ENCODE measurements at places on chromosomes 11 and 22.

GRCh38 chr11:123509737-123510578, 79.9 kb downstream of the GRAMD1B start:
- no peak for DNase-seq

DNA sequence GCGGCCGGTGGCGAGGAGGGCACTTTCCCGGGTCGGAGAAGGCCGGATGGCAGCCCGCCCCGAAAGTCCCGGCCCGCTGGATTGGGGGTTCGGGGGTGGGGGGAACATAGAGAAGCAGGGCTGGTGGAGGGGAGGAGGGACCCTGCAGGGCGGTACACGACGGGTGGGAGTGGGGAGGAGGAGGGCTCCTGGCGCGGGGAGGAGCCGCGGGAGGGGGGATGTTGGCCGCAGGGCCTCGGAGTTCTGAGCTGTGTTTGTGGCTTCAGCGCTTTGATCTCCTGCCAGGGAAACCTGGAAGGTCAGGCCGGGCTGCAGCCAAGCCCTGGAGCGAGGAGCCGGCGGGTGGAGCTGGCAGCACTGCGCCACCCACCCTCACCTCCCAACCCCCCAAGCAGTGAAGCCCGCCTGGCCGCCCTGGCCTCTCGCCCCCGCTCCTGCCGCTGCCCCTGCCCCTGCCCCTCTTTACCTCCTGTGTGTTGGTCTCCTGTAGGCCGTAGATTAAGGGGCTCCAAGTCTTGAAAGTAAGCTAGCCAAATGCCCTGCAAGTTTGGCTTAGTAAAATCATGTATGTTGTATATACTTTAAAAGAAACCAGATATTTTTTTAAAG, 30.9 kb downstream of the C22orf31 start:
- no peak for DNase-seq

DNA sequence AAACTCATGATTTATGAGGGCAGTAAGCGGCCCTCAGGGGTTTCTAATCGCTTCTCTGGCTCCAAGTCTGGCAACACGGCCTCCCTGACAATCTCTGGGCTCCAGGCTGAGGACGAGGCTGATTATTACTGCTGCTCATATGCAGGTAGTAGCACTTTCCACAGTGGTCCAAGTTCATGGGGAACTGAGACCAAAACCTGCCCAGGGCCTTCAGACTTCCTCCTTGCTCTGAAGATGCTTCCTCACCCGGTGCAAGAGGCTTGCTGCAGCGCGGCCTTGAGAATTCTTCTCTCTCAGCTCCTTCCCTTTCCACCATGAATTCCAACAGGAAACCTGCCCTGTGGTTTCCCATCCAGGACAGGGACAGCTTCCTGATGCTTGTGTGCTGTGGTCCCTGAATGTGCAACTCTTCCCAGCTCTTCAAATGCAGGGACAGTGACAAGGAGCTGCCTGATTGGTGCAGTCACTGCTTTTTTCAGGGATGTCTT, 53.9 kb downstream of the GGTLC2 start:
- no peak for DNase-seq

- DNase-seq, result no peak
Observed at GRCh38 chr22:34004058-34004457, 83.8 kb upstream of the LARGE1 start.

GRCh38 chr22:37752189-37753087, 55.3 kb upstream of the GCAT start:
- no peak for DNase-seq

GRCh38 chr11:59206635-59207034, 6.1 kb downstream of the MPEG1 start:
- DNase-seq, result no peak

DNA sequence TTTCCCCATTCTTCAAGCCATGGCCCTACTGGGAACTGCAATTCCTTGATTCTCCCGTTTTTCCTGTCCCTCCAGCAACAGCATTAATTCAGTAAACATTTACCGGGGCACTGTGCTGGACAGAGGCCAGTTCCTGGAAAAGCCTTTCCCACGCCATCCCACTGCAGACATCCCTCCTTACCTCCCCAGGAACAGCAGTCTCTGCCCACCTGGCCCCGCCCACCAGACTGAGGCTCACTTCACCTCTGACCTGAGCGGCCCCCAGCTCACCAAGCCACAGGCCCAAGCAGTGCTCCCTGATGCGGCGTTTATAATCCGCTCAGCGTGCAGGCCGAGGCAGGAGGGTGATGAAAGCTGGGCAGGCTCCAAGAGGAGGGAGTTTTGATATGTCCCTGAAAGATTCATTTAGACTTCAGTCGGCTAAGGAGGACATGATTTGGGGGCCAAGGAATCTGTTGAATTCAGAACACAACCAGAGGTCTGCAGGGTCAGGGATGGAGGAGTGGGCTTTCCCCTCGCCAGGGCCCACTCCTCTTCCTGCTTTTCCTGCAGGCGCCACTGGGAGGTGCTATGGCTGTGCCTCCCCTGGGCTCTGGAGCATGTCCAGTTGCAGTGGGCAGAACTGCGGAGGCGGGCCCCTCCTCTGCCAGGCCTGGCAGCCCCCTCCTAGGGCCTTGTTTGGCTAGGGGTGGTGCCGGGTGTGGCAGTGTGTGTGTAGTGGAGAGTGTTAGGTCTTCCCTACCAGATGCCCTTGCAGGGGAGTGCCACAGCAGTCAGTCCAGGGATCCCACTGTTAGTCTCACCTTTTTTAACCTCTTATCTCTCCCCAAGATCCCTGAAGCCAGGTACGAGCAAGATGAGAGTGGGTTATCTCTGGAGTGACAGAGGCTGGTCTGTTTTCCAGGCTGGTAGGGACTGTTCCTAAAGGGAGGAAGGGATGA, 1.4 kb upstream of the TAGLN start:
- no peak for DNase-seq

DNA sequence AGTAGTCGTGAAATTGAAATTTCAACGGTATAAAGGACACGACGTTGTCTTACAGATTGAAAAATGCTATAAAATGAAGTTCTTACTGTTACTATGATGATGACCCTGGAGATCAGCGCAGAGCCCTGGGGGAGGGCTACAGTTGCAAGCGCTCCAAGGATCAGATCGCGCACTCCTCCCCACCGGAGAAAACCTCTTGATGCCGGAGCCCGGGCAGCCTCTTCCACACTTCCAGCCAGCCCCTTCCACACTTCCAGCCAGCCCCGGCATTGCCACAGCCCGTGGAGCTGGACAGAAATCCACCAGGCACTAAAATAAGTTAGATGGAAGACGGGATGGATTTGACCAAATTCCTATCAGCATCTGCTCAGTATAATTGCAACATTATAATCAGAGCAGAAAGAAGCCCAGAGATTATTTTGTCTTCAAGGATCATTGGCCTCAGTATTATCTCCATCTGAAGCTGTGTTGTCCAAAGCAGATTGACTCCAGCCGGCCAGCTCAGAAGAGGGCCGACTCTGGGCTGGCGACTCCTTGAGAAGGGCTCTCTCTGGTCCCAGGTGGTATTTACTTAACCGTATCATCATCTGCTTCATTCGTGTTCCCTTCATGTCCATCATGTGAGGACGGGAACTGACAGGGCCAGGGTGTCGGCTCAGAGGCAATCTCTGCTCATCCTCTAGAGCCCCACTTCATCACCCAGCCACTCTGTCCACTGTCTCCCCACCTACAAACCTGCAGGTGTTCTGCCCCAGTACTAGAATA, 777 bp upstream of the MICAL3 start:
- DNase-seq, result no peak

DNA sequence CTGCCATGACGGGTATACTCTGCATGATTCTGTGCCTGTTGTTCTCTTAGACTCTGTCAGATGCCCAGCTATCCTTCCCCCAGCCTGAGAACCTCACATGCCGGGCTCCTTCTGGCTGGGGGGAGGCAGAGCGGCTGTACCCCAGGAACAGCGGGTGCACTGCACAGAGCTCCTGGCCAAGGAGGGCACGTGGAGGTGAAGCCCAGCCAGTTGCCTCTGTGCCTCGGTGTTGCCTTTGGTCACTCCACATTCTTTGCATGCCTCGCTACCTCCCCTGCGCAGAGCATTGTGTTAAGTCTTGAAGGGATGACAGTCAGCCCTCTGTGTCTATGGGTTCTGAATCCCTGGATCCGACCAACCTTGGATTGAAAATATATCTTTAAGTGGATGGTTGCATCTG, 77.7 kb downstream of the FEZ1 start:
- no peak for DNase-seq

DNA sequence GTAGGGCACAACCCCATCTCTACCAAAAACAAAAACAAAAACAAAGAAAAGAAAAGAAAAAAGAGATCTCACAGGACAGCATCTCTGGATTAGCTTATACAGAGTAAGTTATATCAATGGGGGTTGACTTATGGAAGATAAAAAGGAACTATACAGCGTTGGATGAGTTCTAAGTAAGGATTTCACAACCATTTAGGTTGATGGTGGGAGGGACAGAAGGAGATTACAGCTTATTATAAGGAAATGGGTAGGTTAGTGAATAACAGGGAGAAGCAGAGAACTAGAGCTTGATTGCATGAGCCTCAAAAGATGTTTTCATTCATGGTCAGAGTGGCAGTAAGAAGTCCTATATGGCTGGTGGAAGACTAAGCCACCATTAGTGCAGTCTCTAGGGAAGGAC, 60.3 kb downstream of the CECR2 start:
- DNase-seq, result no peak

DNA sequence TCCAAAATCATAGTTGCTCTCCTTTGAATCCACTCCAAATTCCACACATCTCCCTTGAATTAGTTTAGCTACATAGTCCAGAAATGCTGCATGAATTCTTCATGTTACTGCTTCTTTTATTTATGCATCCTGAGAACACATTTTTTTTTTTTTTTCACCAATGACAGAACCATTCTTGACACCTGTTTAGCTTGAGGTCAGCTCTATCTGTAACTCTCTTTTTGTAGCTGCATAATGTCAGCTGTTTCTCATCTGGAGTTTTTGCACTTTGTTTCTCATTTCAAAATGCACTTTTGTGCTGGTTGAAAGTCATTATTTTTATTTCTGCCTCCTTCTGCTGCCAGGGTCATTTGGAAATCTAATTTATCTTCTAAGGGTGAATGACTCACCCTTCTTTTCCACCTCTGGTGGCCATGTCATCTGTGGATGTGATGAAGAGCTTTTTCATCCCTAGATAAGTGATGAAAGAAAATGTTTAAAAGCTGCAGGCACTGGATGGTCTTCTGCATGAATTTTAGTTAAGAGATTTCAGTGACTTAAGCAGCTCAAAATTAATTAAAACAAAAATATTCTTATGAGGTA, 93.7 kb downstream of the JRKL start:
- no peak for DNase-seq

GRCh38 chr11:78179459-78180071, 8.9 kb downstream of the KCTD21 start:
- DNase-seq, result no peak

DNA sequence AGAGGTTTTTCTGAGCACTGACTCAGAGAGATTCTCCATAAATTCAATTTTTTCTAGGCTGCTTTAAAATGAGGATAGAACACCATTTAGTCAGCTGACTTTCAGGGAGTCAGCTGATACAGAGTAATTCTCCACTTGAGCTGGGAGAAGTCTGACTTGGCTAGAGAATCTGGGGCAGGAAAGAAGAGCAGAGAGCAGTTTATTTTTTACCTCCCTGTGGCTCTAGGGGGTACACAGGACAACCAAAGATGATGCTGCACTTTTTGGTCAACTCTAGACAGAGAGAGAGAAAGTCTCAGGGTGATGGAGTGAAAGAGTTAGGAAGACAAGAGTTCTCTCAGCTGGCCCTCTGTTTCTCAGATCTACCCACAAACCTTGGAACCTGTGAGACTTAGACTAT, 67.3 kb upstream of the EED start:
- no peak for DNase-seq

DNA sequence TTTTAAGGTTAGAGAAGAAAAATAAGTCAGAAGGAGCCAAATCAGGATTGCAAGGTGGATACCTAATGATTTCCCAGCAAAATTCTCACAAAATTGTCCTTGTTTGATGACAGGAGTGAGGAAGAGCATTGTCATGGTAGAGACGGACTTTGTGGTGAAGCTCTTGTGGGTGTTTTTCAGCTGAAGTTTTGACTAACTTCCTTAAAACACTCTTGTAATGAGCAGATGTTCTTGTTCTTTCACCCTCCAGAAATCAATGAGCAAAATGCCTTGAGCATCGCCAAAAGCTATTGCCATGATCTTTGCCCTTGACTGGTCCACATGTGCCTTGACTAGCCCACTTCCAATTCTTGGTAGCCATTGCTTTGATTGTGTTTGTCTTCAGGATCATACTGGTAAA, 20.0 kb downstream of the CALCB start:
- no peak for DNase-seq

DNA sequence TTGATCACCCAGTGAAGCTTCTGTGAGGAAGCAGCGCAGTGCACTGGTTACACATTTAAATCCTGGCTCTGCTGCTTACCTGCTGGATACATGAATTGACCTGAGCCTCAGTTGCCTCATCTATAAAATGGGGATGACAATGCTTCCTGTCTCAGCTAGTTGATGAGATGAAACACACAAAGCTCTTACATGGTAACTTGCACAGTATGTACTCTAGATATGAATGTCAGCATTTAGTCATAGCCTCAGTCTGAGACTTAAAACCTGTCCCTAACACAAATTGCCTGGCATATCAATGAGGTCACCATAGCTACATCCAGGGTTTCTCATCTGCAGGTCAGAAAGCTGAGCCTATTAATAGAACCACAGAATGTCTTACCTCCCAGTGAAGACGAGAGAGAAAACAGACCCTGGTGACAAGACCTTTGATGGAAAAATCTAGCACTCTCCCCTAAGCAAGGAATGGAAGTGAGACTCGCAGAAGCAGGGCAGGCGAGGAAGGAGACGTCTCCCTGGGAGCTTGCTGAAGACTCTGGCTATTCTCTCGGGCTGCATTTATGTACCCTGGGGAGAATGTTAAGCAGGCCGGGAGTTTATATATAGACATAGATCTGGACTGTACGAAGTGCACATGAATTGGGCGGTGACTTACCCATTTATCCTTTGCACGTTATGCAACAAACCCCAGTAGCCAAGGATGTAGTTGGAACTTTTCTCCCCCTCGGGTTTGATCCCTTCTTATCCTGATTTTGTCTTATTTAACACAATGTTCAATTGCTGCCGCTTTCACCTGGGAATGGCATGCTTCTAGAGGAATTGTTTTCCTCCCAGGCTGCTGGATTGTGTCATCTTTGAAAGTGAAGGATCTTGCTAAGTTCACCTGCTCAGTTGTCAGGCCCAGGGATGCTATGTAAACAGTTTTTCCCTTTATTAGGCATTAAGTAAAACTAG, 18.0 kb downstream of the SDHAF2 start:
- no peak for DNase-seq

DNA sequence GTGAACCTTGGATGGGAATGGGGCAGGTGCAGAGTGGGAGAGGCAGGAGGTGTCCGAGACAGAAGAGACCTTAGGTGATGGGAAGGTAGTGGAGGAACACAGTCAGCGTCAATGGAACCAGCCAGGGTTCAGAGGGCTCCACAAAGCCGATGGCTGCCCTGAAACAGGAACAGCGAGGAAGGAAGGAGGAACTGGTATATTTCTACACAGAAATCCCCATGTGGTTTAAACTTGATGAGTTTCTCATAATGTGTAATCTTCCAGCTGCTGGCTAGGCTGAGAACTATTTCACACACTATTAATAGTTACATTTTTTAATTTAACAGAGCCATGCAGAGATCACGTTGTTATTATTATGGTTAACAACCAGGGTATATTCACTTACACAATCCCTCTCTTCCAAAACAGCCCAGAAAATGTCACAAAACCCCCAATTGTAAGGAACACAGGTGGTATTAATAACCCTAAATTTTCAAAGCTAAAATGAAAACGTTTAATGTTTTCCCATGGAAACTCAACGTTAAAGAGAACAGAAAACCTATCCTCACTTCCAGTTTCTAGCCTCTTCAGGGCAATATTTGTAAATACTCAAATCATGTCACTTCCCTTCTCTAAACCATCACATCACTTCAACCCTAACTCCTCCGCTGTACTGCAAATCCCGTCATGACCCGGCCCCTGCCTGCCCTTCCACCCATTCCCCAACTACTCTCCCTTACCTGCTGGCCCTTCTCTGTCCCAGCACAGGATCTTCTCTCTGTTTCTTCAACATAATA, 74.5 kb upstream of the ARFGAP3 start:
- DNase-seq, result no peak
